ENCODE measurements at places on chromosomes 7 and 10.

DNA sequence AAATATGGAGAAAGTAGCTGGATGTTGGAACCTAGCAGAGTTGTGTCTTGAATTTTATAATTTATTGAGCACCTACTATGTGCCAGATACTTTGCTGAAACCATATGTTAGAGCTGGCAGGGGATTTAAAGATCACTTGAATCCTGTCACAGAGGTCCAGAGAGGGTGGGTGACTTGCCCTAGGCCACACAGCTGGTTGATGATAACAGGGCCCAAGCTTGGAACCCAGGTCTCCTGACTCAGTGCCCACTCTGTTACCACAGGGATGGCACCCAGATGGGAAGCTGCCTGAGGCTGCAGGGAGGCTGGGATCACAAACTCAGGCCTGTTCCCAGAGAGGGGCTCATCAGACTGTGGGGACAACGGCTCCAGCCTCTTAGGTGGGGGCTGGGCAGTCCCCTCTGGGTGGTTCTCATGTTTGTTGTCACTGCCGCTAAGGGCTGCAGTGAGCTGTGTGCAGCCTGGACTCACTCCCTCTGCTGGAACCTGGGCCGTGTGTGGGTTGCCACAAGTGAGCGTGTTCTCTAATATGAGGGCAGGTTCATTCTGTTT lies 18.6 kb downstream of the GOLGA7B start:
- no peak for DNase-seq

GRCh38 chr10:97532935-97533671 lies 34.4 kb downstream of the UBTD1 start:
- no peak for DNase-seq

- DNase-seq: no peak
Observed at GRCh38 chr10:117594722-117595121, 52.2 kb downstream of the EMX2 start.

- no peak for DNase-seq
Observed at GRCh38 chr7:134140889-134141867, 14.0 kb downstream of the LRGUK start.

GRCh38 chr7:149473251-149473650 lies 12.4 kb upstream of the ZNF777 start:
- no peak for DNase-seq

DNA sequence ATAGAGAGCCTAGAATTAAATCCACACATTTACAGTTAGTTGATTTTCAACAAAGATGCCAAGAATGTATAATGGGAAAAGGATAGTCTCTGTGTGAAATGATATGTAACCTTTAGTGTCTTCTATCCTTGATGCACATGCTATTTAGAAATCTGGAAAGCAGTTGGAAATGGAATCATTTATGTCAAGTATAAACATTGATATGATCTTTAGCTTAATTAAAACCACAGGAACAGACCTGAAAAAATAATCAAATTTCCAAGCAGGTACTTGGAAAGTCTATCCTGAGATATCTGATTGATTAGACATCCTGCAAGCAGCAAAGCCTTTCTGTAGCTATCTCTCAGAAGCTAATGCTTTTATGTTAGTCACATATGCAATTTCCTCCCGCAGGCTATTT lies 24.4 kb upstream of the SRI start:
- no peak for DNase-seq

DNA sequence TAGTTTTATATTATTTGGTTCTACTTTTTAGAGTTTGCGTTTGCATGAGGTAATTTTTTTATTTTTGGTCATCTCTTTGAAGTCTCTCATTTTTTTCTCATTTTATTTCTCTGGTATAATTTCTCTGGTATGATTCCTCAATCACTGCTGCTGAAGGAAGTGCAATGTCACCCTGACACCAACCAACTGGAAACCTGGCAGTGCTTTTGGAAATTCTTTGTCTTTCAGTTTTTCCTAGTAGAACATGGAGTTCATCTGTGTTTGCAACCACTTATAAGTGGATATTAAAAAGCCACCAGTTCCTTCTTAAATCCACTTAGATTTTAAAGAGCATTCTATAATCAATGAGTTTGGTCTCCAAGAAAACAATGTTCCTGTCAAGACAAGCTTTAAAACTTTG lies 291.8 kb downstream of the PRKG1 start:
- DNase-seq: no peak

DNA sequence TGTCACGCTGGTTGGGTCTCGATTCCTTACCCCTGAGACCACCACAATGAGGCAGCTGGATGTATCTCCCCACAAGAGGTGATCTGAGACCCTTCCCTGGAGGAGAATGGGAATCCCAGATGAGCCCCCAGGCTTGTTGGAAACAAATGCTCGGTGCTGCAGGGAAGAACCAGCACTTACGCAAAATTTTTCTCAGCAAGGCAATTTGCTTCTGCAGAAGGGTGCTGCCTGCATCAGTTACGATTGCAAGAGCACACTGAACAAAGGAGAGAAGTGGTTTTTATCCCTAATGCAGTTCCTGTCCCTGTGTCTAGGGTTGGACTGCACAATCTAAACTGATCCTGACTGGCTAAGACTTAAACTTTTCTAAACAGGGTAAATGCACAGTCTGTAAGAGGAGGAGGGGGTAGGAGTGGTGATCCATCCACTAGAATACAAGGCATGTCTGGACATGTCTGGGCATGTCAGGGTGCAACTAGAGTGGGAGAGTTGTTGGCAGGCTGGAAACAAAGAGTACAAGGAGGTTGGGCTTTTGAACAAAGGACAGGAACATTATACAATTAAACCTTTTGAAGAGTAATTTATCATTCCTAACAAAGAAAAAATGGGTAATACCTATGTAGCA lies 114.9 kb upstream of the FAM3C start:
- no peak for DNase-seq

- no peak for DNase-seq
Observed at GRCh38 chr10:79021331-79021907, 47.3 kb upstream of the ZMIZ1 start.

- no peak for DNase-seq
Observed at GRCh38 chr7:131105294-131105798, 222.3 kb upstream of the MKLN1 start.

DNA sequence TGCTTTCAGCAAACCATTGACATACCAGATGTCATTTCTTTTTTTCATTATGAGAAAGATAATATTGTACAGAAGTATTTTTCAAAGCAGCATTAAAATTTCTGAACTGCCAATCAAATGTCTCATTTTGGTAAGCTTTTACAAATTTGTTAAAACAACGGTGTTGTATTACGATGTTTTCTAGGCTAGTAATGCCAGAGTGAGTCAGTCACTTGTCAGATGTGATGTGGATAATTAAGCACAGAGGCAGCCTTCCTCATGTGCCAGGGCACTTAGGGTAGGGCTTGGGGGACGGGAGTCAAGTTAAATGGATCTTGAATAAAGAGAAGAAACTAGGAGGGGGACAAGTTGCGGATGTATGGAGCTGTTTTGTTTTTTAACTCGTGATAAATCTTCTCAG lies 10.1 kb downstream of the PSTK start:
- no peak for DNase-seq

- DNase-seq: no peak
Observed at GRCh38 chr10:6300106-6300783, 97.5 kb downstream of the PFKFB3 start.

DNA sequence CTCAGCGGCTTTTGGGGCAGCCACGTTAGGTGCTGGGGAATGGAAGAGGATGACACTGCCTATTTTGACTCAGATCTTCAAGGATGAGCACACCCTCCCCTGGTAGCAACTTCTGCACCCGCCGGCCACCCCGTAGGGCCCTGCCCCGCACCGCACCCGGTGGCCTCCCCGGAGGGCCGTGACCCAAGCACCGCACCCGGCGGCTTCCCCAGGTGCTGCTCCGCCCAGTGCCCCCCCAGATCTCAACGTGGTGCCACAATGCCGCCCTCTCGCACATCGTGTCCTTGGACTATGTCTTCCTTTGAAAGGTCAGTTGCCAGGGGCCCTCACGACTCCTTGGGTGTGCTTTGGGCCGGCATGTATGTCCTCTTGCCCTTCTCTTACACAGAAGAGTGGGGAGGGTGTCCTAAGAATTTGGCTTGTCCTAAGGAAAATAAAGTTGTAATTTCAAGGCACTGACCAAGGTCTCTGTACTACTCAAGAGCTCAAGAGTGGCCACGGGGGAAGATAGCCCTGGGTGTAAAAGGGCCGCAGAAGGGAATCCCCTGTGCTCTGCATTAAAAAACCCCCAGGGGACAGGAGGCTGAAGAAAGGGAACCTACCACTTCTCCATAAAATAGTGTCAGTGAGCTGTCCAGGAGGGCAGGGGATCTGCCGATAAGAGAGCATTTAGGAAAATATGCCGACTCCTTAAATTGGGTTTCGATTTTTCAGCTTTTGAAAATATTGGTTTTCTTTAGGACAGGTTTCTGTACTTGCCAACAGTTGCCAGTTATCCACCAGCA lies 1.6 kb upstream of the LANCL2 start:
- DNase-seq: no peak

DNA sequence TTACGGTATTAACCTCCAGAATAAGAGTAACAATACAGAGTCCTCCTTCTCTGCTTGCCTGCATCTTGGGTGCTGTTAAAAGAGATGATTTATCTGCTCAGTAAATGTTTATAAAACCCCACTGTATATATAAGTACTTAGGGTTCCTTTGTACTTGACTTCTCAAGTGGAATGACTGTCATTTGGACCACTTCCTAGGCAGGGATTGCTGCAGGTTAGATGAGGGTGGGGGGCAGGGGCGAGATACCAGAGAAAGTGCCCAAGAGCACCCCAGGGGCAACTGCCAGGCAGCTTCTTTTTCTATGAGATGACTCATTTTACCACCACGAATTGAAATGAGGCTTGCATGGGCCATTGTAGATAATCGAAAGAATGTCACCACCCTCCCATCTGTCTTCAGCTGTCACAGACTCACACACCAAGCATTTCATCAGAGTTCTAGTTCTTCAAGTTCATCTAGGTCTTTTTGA lies 421.9 kb upstream of the GALNT17 start:
- DNase-seq: no peak

GRCh38 chr7:123151443-123151842 lies 48.3 kb downstream of the SLC13A1 start:
- DNase-seq: no peak

GRCh38 chr7:28623863-28624262 lies 211.5 kb downstream of the CREB5 start:
- DNase-seq: no peak

DNA sequence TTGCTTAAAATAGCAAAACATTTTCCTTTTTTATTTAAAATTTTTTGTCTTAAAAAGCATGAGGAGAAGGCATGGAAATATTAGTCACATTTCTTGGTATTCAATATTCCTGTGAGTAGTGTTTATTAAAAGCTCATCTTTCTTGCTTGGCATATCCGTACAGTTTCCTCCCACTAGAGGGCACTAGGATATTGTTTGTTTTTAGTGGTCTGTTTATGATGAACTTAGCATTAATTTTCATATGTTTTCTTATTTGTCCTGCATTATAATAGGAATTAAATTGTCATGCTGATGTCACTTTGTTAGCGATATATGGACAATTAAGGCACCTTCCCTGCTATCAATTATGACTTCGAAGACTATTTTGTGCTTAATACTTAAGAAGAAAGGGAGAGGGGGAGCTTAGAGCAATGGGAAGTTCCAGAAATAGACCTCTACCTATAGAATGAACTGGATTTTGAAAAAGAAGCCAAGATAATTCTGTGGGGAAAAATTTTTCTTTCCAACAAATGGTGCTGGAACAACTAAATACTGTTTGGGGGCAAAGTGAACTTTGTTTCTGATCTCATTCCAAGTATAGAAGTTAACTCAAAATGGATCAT lies 91.0 kb upstream of the STRIP2 start:
- DNase-seq: no peak

DNA sequence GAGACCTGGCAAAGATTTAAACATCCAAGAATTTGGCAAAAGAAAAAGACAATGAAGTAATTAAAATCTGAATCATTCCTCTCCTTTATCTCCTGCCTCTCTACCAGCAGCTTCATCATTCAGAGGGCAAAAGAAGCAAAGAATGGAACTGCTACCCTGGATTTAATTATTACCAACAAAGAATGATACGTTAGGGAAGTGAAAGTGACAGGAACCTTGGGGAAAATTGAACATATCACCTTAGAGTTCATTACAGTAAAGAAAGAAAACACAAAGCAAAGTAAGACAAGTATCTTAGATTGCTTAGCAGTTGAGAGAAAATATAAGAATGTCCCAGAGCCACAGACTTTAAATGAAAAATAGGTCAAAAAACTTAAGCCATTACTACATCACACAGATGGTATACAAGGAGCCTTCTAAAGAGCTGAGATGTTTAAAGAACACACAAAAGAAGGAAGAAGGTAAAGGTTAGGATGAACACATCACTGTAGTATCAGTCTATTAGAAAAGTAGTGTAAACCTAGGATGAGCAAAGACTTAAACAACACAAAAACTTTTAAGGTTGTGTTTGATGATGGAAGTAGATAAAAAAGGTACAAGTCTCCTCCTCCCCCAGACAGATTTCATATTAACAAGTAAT lies 17.5 kb downstream of the CTNNA3 start:
- DNase-seq: no peak

GRCh38 chr7:151754142-151754590 lies 122.7 kb downstream of the PRKAG2 start:
- no peak for DNase-seq

- DNase-seq: no peak
Observed at GRCh38 chr7:77416621-77417371, 647 bp upstream of the GSAP start.

- DNase-seq: no peak
Observed at GRCh38 chr7:216360-217300, 24.3 kb downstream of the FAM20C start.

- DNase-seq: no peak
Observed at GRCh38 chr7:45646996-45647825, 73.0 kb downstream of the ADCY1 start.

DNA sequence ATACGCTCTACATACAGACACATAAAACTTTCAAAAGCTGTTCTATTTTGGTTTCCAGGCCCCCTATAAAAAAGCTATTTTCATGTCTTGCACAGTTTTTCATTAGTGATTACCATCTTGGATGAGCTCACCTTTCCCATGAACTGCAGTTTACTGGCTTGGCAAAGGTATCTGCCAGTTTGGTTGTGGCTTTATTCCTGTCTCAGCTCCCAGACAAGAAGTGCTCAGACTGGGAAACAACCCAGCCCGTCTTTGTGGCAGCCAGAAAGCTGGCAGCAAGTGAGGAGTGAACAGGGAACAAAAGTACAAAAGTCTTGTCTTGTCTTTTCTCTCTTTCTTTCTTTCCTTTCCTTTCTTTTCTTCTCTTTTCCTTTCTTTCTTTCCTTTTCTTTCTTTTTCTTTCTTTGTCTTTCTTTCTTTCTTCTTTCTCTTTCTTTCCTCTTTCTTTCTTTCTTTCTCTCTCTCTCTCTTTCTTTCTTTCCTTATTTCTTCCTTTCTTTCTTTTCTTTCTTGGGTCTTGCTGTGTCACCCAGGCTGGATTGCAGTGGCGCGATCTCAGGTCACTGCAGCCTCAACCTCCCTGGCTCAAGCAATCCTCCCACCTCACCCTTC lies 138.8 kb downstream of the CFAP58 start:
- no peak for DNase-seq

- no peak for DNase-seq
Observed at GRCh38 chr7:1640376-1641172, 29.5 kb upstream of the ELFN1 start.

- DNase-seq: no peak
Observed at GRCh38 chr10:37947526-37947925, 28.9 kb downstream of the ZNF25 start.
